Germinal center (tissue), 1 donor: ENCODE measurements at places on chromosomes 16 and 17.

GRCh38 chr17:44747566-44747965 lies 11.2 kb upstream of the ADAM11 start:
- no peak for DNase-seq

GRCh38 chr17:82808921-82809905 lies 30.6 kb downstream of the ZNF750 start:
- no peak for DNase-seq

GRCh38 chr16:66947302-66948065 lies 12.2 kb downstream of the CES2 start:
- DNase-seq = peak; percentile 88

DNA sequence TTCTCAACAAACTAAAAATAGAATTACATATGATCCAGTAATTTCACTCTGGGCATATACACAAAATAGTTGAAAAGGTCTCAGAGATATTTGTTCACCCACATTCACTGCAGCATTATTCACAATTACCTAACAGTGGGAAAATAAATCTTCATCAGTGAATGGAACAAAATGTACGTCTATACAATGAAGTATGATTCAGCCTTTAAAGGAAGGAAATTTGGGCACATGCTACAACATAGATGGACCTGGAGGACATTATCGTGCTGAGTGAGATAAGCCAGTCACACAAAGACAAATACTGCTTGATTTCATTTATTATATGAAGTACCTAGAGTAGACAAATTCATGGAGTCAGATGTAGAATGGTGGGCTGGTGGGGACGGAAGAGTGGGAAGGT lies 47.0 kb downstream of the MFSD11 start:
- no peak for DNase-seq

GRCh38 chr16:79283578-79283977 lies 317.0 kb downstream of the MAF start:
- no peak for DNase-seq

DNA sequence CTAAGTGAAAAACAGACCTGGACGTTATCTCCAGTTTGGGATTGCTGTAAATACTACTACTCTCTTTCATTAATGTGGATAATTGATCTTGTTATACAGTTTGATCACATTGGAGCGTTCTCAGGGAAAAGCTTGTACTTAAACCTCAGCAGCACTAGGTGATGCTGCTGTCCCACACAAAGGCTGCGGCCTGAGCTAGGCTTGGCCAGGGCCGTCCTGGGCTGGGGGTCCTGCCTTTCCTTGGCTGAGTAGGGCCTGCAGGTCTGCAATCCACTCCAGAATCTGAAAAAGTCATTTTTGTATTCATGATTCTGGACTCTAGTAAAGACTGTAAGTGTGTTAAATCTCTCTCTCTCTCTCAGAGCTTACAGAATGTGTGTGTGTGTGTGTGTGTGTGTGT lies 23.7 kb upstream of the PMFBP1 start:
- DNase-seq = no peak

- DNase-seq = no peak
Measured at GRCh38 chr17:81705518-81706231, 2.5 kb downstream of the MRPL12 start.
